ENCODE measurements at places on chromosomes 1 and 21. TPM values are rescaled to one million over a fixed set of nuclear protein-coding genes. Genes with fewer than 3 reads are reported as not detected.

- no peak for DNase-seq
These were observed 33.4 kb downstream of the SLAMF6 start for GRCh38 chr1:160489513-160490261.

DNA sequence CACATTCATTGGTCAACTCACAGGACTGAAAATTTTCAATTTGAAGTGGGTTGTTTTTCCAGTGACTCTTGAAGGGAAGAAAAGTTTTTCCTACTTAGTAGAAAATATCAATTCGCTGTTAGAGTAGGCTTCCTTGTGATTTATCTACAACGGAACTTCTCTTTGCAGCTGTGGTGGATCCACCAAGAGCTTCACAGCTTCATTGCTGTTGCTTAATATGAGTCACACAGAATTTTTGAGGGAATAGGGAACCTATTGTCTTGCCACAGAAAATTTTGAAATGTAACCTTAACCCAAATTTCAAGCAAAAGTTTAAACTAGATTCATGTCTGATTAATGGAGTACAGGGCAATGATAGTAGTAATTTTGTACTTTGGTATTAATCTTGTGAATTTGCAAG lies 58.4 kb upstream of the IFI44L start:
- no peak for DNase-seq

DNA sequence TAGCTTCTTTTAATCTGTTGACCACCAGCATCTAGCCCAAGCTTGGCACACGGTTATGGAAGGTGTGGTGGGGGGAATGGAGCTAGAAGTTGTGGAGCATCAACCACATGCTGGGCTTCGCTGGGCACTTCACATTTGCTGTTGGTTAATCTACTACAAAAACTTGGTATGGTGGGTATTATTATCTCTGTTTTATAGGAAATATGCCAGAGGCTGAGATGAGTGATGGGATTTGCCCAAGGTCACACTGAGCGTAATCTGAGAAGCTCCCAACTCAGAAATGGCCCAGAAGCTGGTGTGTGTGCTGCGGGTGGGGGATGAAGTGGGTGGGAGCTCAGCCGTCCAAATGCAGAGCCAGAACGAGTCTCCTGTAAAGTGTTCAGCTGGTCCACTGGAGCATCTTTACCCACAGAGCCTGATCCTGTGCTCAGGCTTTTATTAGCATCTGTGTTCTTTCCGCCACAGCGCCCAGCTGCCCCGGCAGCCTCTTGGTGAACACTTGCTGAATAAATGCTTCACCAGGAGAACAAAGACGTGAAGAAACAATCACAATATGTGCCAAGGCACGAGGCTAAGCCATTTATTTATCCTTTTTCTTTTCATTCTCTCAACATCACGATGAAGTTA lies 98.6 kb upstream of the JUN start:
- no peak for DNase-seq

GRCh38 chr1:216549796-216550195 lies 126.5 kb upstream of the USH2A start:
- DNase-seq = no peak

- DNase-seq = no peak
These were observed 46.2 kb downstream of the DYRK1A start for GRCh38 chr21:37412603-37413360.

Gene NBPF11
- 8.2 TPM for total RNA-seq

Gene KCNE1
- not detected for total RNA-seq

Gene SMCP
- not detected for total RNA-seq

Gene LRRIQ3
- total RNA-seq = 0.74 TPM

Gene CFAP410
- total RNA-seq = 19.8 TPM

Gene AADACL3
- total RNA-seq = not detected

Gene SPATA17
- 1.1 TPM for total RNA-seq

All from colonic mucosa (tissue), 4 donors.